ENCODE measurements at places on chromosomes 1 and 21.

- no peak for DNase-seq
Observed at GRCh38 chr1:173255214-173255813, 48.2 kb upstream of the TNFSF4 start.

DNA sequence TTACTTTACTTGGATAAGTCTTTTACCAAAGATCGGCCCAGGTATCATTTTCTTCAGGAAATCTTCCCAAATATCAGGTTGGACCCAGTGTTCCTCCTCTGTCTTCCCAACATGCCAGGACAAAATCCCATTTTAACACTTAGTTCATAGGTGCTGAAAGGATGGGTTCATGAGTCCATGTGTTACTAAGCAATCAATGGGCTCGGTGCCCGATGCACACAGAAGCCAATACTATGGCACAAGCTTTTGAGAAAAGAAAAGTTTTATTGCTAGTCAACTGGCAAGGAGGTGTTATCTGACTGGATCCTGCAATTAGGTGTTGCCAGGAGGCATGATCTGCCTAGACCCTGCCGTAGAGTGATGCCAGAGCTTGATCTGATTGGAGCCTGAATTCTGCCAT, 133.3 kb upstream of the SLC44A3 start:
- DNase-seq, result no peak

DNA sequence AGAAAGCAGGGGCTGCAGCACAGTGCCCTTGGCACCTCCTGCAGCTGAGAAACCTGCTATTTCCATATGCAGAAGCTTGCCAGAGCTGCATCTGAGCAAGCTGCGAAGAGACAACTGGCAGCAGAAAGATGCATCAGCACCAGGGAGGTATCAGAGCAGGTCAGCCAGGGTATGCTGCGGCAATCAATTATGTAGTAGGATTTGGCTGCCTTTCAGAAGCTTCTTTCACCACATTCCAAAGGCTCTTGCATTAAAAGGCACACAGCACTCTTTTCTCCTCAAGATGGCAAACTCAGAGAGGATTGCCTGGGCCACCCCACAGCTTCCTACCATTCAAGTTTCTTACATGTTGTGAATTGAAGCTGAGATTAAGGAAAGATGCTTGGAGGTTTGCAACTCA, 47.6 kb upstream of the RAP1A start:
- DNase-seq, result no peak

DNA sequence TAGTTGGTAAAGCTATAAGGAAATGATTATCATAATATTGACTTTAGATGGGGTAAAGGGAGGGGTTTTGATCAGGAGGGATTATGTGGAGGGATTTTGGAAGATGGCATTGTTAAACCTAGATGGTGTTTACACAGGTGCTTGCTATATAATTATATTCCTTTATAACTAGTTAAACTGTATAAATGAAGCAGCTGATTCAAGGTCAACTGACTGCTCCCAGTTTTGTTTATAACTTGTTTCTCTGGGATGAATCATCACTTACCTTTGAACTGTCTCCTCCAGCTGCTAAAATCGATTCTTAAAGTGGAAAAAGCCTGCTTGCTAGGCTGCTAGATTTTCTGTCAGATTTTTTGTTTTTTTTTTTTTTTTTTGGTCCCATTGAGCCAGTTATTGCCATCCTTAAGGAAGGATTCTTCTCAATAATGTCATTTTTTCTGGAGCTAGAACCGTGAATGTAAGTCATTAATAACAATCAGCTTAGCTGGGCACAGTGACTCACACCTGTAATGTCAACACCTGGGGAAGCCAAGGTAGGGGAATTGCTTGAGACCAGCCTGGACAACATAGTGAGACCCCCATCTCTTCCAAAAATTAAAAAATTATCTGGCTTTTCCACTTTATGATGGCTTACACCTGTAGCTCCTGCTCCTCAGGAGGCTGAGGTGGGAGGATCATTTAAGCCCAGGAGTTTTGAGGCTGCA, 153.2 kb downstream of the PIK3R3 start:
- no peak for DNase-seq

DNA sequence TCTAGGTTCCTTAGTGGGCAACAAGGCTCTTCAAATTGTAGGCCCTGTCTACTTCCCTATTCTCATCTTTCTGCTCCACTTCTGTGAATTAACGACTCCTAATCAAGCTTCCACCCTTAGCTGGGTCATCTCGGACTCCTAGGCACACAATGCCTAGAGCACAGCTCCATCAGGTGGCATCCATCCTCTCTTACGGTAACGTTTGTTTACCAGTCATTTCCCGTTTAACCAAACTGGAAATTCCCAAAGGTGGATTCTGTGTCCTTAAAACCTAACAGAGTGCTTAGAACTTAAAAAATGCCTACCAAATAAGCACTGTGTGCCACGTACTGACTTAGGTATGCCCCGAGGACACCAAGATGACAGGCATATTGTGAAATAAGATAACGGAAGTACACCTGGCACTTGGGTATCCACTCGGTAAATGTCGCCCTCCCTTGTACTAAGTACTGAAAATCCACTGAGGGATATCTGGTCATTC, 1.5 kb downstream of the PARP1 start:
- no peak for DNase-seq

DNA sequence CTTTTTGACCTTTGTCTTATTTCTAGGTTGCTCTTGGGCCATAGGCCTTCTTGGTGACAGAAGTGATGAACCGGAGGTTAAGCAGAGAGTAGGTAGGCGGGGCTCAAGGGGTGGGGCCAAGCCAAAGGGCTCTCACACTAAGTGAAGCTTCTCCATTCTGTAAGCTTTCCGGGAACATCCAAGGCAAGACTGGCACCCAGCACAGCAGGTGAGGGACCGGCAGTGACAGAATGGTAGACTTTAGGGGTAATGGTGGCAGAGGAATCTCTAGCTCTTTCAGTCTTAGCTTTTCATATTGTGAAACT, at the start of gene TNFAIP8L2:
Gene TNFAIP8L2, plus strand, starts transcription at position 135 of the 305 bp plus-strand sequence. CDS start 2,049 bp downstream, outside the sequence.
- no peak for DNase-seq

DNA sequence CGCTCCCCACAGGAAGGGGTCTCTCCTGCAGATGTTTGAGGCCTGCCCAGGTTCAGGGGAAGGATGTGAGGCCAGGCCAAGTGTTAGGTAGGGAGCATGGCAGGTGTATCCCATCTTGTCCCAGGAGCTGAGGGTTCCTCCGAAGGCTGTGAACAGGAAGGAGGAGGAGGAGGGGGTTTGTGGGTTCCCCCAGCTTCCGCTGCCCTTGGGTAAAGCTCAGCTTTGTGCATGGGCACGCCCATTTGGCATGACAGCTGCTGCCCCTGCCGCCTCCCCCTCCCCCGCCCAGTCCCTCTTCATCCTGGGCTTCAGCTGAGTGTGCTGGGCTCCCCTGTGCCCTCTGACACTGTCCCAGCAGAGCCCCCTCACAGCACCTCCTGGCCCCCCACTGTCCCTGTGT, 25.5 kb downstream of the TNFRSF8 start:
- DNase-seq, result no peak

- no peak for DNase-seq
Observed at GRCh38 chr1:50977575-50978143, 7.6 kb downstream of the CDKN2C start.

GRCh38 chr1:212261361-212261929, 23.8 kb upstream of the PPP2R5A start:
- DNase-seq, result no peak

- DNase-seq, result no peak
Observed at GRCh38 chr1:185627171-185627570, 107.0 kb upstream of the HMCN1 start.

DNA sequence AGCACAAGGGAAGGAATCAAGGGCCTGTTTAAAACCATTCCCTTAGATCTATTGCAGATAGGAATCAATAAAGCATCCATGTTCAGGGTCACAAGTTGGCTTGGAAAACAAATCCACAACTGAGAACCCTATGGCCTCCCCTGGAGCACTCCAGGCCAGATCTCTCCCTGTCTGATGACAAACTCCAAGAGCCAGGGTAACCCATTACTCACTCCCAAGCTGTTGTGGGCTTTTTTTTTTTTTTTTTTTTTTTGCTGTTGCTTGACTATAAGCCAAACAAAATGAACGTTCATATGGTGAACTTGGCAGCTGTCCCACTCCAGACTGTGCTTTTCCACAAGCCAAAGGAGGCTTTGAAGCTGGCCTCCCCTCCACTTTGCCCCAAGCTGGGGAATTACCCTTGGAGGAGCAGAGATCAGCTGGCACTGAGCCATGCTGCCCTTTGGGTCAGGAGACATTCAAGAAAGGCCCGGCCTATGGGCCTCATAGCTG, 35.7 kb upstream of the VAV3 start:
- DNase-seq, result no peak

GRCh38 chr1:168829876-168830275, 100.9 kb upstream of the DPT start:
- DNase-seq, result no peak

GRCh38 chr1:200130552-200130951, 103.0 kb downstream of the NR5A2 start:
- no peak for DNase-seq

- DNase-seq, result peak; percentile 67
Observed at GRCh38 chr1:25648681-25649440, 32.3 kb downstream of the MAN1C1 start.

DNA sequence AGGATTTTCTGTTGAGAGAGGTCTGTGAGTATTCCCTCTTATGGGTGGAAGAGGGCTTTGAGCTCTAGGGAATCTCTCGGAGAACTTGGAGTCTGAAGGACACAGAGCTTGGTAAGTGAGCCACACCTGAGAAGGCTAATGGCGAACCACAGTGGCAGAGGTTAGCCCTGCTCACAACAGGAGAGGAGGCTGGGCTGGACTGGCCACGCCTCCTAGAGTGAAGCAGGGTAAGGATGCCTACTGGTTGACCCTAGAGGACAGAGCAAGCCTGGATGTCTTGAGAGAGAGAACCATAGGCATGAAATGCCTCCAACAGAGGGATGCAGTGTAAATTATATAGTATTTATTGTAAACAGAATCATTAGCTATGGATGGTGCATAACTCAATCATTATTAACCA, 232.6 kb downstream of the PCP4 start:
- no peak for DNase-seq

GRCh38 chr21:45224189-45224938, 63.3 kb downstream of the POFUT2 start:
- DNase-seq, result no peak

DNA sequence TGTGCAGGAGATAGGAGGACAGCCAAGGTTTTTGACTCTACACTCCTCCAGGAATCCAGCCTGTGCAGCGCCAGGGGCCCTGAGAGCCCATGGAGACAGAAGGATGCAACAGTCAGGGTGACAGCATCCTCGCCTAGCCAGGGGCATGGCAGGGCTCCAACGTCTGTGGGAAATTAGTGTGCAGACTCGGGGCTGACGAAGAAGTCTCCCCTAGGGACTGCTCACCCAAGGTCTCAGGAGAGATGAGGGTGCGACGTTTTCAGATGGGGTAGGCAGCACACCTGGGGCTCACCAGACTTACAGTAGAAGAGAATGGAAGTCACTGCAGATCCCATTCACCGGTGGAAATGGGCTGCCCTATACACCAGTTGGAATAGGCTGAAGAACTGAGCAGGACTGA, 241.7 kb downstream of the SETD4 start:
- DNase-seq, result no peak

- no peak for DNase-seq
Observed at GRCh38 chr1:164602101-164602422, 43.1 kb downstream of the PBX1 start.

- DNase-seq, result no peak
Observed at GRCh38 chr1:178023181-178023618, 53.3 kb upstream of the SEC16B start.

DNA sequence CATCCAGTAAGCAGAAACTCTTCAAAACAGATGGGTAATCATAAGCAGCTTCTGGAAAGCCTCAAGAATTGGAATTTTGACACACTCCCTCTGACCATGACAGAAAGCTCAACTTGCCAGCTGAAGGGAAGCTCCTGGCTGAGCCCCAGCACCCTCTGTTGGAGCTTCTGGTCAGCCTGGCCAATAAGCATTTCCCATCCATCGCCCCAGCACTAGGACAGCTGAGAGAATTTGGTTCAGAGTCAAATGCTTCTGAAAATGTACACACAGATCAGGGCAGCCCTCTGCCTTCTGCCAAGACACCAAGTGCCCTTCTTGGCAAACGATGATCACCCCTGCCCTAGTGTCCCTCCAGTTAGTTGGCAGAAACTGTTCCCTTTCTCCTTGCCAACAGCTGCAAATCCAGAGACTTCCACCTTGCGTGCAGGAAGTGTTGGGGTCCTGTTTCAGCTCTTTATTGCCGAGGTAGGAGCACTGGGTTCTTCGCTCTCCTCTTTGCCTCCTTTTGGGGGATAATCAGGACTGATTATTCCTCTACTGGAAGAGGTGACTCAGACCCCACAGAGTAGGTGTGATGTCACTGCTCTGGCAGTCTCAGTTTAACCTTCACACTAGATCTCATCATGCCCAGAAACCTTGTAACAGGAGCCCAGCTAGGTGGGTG, 11.9 kb downstream of the PIGV start:
- no peak for DNase-seq

- DNase-seq, result no peak
Observed at GRCh38 chr1:172220376-172220775, 200.1 kb upstream of the C1orf105 start.

DNA sequence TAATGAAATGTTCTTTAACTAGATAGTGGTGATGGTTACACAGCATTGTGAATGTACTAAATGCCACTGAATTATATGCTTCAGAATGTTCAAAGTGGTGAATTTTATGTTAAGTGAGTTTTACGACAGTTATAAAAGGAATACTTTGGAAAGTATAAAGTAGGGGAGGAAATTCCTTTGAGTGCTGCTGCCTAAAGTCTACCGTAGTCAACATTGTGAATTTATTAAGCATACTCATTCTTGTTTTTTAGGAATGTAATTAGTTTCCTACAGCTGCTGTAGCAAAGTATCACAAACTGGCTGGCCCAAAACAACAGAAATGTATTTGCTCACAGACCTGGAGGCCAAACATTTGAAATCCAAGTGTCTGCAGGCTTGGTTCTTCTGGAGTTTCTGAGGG, 73.0 kb downstream of the SWT1 start:
- DNase-seq, result no peak

DNA sequence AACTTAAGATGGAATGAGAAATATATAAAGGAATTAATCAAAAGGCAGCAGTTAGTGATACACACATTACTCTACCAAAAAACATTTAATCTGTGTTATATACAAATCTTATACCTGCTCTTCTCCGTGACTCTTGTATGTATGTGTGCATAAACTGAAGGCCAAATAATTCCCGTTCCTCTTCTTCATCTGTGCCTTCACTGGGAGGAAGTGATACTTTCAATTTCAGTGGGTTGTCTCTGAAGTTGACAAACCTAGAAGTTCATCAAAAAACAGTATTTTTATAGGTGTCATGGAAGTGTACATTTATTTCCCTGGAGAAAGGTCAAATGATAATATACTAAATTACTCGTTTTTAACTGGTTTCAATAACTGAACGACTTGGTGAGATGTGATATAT, 19.3 kb downstream of the TRMT13 start:
- DNase-seq, result no peak

- no peak for DNase-seq
Observed at GRCh38 chr1:115457289-115457688, 119.2 kb upstream of the NGF start.

DNA sequence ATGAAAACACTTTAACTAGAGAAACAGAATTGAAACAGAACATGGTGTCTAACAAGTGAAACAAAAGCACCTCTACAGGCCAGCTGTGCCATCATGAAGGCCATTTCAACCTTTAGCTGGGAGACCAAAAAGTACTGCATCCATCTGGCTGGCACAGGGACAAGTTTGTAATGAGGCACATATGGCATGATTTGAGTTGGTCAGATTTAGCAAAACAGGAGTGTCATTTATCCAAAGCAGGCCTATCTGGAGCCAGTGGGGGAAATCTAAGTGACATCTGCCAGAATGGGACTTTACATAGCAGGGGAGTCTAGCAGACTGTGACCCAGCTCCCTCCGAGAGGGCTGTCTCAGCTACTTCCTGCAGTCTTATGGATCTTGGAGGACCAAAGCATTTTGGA, 51.9 kb downstream of the DNTTIP2 start:
- DNase-seq, result no peak

GRCh38 chr1:227947676-227948492, at the start of gene WNT9A:
Gene WNT9A, minus strand, starts transcription at chr1:227947932. Its CDS starts 45 bp downstream, at chr1:227947887.
- peak; percentile 82 for DNase-seq
